ENCODE measurements at places on chromosomes 6 and 20. TPM values are rescaled to one million over a fixed set of nuclear protein-coding genes. Genes with fewer than 3 reads are reported as not detected.

The FAM217B gene
- 15.6 TPM for total RNA-seq

The OPN5 gene
- total RNA-seq = not detected

The PLCB4 gene
- 20.5 TPM for total RNA-seq

The TDRD6 gene
- total RNA-seq = 0.86 TPM

The ECT2L gene
- total RNA-seq = 10.5 TPM

The GABRR1 gene
- not detected for total RNA-seq

The CFAP206 gene
- total RNA-seq = not detected

DNA sequence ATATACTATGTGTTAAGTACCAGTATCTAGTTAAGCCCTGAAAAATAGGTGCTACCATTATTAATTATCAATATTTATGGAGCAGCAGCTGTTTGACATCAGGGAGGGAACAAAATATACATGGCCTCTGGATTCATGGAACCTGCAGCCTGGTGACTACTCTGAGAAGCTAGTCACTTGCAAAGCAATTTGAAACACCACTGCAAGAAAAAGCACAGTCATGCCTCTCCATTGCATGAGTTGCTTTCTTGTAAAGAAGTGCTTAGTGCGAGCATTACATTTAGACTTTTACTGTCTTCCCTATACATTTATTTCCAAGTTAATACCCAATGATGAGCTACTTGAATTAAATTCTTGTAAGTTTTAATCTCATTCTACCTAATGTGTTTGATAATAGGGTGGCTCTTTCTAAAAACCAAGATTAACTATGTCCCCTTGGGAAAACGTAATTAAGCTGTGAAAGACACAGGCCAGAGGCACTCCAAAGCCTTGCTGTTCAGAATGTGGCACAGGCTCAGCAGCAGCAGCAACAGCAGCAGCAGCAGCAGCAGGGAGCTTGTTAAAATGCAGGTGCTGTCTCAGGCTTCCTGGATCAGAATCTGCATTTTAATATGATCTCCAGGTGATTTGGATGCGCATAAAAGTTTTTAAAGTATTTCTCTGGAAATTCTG, 83.6 kb downstream of the PFDN4 start:
- DNase-seq = no peak

- no peak for DNase-seq
Observed at GRCh38 chr6:51805517-51805916, 281.9 kb downstream of the PKHD1 start.

GRCh38 chr20:38303908-38304379, at the start of gene BPI:
BPI (plus strand) TSS chr20:38304156; CDS start chr20:38304224, 68 bp downstream.
- DNase-seq = peak; percentile 86

GRCh38 chr20:59055302-59055701, 12.7 kb upstream of the PRELID3B start:
- DNase-seq = no peak

DNA sequence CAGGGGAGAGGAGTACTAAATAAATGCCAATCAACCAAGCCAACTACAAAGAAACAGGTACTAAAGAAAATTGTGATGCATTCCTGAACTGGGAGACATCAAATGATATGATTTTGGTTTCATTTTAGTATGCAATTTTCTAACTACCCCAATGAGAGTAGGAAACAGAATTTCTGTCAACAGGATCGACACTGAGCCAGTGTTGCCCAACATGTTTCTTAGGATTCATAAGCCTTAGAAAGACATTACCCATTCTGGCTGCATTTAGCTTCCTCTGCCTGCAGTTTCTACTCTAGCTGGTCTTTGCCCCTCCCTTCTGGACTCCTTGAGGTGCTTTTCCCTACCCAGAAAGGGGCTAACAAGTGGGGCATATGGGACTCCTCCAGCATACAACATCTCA, 49.8 kb downstream of the KCTD20 start:
- DNase-seq = no peak

GRCh38 chr20:24100370-24101011, 111.9 kb upstream of the GGTLC1 start:
- no peak for DNase-seq

GRCh38 chr20:24597051-24597450, 127.6 kb downstream of the SYNDIG1 start:
- DNase-seq = no peak

DNA sequence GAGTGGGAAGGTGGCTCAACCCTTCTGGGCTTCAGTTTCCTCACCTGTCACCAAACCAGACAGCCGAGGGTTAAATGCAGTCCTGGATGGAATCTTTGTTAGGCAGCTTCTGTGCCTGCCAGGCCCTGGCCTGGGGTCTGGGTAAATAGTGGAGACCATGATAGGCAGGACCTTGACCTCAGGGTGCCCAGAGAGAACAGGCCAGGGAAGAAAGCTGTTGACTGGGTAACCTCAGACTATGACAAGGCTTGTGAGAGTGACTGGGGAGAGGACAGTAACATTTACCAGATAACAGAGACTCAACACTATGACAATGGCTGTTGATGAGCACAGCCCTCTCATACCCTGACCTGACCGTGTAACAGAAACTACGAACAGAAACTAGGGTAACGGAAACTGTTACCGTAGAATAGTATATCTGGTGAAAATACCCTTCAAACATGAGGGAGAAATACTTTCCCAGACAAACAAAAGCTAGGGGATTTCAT, 218.3 kb downstream of the PREX1 start:
- no peak for DNase-seq

DNA sequence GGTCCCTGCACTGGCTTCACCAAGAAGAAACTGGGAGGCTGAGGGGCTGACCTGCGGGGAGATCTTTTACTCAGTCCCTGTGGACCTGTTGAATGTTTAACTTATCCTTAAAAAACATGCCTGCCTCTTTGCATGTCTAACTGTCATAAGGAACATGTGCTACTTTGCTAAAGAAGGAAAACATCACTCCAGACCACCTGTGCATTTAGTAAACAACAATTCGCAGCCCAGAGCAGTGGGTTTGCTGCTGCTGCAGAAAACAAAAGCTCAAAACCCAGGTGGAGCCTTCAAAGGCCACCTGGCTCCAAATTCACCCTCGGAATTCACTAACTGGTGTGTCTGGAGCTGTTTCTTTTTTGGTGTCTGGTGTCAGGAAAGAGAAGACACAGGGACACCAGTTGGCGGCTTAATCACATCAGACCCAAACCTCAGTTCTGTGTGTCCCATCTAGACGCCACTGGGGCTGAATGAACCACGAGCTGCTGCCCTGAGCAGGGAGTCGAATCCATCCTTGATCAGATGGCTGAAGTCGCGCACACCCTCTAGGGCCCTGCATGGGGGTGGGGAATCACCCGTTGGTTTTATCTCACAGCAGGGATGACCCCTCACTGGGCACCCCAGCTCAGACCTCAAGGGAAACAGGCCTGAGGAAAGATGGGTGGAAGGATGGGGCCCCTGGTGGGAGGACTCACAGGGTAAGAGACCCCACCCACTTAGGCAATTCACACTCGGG, 344.3 kb downstream of the PREX1 start:
- DNase-seq = no peak

DNA sequence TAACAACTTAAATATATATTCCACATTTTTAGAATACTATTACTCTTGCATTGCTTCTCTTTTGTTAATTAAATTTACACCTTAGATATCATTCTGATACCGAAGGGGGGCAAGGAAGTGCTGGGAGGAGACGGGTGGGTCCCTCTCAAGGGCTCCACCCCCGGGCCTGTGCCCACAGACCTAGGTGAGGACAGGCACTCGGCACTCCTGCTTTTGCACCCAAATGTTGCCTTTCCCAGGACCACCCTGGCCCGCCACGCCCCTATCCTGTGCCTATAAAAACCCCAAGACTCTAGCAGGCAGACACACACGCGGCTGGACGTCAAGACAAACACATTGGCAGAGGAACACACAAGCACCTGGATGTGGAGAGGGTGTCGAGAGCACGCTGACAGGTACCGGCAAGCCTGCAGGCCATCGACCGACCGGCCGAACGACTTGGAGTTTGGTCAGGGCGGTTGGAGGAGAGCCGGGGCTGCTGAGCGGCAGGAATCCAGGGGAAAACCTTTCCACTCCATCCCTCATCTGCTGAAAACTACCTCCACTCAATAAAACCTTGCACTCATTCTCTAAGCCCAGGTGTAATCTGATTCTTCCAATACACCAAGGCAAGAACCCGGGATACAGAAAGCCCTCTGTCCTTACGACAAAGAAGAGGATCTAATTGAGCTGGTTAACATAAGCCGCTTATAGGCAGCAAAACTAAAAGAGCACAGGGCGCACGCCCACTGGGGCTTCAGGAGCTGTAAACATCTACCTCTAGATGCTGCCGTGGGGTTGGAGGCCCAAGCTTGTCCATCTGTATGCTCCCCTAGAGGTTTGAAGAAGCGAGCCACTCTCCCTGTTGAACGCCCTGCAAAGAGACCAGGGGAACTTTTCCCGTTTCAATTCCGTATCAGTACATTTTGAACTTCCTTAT, 197.4 kb upstream of the PRSS16 start:
- no peak for DNase-seq

DNA sequence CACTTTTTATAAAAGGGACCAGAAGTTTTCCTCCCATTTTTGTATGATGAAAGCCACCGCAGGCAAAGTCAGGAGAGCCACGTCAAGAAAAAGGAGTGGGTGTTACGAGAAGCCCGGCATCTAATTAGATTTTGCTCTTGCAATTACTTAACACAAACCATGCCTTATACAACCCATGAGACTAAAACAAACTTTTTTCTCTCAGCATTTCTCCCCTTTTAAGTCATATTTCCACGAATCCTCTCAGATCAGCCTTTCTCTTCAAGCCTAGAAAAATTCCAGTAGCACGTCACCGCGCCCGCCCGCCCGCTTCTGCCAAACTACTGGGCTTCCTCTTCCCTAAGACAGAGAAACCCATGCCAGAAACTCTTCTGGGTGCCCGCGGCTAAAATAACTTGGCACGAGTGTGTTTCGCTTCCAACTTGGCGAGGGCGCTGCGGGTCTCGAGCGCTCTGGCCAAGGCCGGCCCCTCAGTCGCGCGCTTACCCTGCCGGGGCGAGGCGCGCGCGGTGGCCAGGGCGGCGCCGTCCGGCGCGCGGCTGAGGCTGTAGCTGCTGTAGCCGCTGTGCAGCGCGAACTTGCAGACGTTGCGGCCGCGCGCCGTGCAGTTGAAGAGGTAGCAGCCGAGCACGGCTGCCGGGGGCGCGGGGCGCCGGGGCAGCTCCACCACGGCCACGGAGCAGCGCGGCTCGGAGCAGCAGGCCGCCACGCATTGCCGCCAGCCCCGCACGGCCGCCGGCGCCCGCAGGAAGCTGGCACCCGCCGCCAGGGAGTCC, 1.0 kb downstream of the LRP11 start:
- DNase-seq = peak; percentile 87

GRCh38 chr6:45351667-45352066, 23.5 kb downstream of the RUNX2 start:
- DNase-seq = no peak

GRCh38 chr6:140660295-140660694, 1285.8 kb upstream of the CITED2 start:
- no peak for DNase-seq

GRCh38 chr6:105779110-105779509, 307.0 kb upstream of the PRDM1 start:
- no peak for DNase-seq
